ENCODE measurements at places on chromosomes 7 and 10.

- DNase-seq: no peak
These were observed 49.5 kb downstream of the GNAI1 start for GRCh38 chr7:80183900-80184685.

DNA sequence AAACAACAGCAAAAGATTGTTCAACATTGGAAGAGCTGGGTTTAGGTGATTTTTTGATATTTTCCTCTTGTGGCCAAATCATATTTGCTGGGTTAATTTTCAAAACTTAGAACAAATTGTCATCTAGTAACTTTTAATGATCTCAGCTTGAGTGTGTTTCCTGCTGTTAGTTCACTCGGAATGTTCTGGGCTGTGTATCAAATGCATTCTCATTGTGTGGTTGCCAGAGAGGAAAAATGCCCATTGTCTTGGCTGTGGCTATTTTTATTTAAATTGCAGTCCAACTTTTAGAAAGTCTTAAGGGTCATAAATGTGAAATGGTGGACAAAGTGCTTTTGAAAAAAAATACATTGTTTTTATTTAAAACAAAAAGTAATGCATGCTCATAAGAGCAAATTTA, 542.0 kb downstream of the TNS3 start:
- peak; percentile 38 for DNase-seq

- peak; percentile 76 for DNase-seq
These were observed 70.7 kb upstream of the STEAP4 start for GRCh38 chr7:88377434-88377833.

DNA sequence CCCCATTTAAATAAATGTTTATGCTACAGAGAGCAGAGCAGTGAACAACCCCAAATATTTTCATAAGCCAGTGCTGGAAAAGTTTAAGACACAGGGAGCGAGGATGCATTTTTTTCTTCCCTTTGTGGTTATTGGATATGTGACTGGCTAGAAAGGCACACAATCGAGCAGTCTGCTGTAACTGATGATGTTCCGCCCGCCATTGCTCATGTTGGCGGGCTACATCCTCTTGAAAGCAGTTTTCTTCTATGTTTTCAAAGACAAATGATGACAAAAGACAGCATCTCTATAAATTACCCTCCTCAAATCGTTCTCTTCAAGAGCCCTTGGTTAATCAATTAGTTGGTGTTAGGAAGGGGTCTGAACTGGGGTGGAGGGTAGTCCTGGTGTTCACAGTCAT, 269.8 kb downstream of the SKAP2 start:
- no peak for DNase-seq

DNA sequence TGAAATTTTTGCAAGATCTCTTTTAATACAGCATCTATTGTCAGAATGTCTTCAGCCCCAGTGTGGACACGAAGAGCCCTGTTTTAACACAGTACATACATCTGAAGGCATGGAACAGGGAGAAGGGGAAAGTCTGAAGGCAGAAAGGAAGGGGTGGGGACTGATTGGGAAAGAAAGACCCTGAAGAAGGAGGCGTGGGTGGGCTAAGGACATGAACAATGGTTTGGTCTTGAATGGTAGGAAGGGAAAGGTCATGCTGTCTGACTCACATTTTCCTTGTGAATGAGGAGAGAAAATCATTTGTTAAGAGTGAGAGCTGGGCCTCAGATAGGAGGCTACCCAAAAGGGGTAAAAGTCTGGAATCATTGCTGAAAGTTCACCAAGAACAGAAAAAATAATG, 297.1 kb downstream of the GALNT17 start:
- no peak for DNase-seq

- DNase-seq: no peak
These were observed 242.6 kb downstream of the GLRX3 start for GRCh38 chr10:130378556-130379400.

- no peak for DNase-seq
These were observed 356.8 kb downstream of the CCSER2 start for GRCh38 chr10:84685047-84685660.

GRCh38 chr7:40177071-40177470, 42.3 kb downstream of the SUGCT start:
- no peak for DNase-seq

- no peak for DNase-seq
These were observed 10.3 kb downstream of the TECPR1 start for GRCh38 chr7:98241674-98242241.

DNA sequence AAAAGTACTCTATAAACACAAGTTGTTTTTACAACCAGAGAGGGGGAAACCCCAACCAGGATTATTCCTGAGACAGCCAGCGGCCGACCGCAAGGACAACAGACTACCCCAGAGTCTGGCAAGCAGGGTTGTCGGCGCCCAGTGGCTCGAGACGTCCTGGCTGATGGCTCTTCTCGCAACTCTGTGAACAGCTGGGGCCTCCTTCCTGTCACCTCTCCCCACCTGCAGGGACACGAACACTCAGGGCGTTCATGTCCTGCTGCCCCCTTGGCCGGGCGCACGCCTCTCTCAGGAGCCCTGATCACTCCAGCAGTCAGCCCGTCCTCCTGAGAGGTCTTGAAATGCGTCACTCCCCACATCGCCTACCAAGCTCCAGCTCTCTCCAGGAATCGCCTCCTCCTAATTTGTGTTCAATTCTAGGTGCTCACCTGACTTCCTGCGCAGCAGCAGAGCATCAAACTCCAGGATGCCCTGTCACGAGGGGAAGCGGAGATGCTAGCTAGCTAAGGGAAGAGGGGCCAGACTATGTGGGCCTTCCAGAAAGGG, 66.4 kb upstream of the TNRC18 start:
- no peak for DNase-seq

- no peak for DNase-seq
These were observed 2.5 kb downstream of the NXPH1 start for GRCh38 chr7:8435590-8436545.

DNA sequence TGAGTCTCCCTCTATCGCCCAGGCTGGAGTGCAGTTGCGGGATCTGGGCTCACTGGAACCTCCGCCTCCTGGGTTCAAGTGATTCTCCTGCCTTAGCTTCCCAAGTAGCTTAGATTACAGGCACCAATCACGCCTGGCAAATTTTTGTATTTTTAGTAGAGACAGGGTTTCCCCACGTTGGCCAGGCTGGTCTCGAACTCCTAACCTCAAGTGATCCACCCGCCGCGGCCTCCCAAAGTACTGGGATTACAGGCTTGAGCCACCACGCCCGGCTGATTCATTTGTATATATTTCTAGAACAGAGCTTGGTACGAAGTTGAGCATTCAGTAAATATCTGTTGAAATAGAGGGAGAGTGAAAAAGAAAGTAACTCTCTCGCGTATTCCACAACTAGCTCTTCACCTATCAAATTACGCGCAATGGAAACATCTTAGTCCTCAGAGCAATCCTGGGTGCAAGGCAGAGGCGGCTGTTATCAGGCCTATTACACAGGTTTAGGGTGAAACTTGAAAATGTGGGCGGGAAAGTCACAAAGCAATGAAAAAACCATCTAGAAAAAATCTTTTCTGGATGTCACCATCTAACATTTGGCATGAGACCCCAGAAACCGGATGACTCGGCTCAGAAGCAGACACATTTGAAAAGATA, 707 bp upstream of the GHITM start:
- no peak for DNase-seq

DNA sequence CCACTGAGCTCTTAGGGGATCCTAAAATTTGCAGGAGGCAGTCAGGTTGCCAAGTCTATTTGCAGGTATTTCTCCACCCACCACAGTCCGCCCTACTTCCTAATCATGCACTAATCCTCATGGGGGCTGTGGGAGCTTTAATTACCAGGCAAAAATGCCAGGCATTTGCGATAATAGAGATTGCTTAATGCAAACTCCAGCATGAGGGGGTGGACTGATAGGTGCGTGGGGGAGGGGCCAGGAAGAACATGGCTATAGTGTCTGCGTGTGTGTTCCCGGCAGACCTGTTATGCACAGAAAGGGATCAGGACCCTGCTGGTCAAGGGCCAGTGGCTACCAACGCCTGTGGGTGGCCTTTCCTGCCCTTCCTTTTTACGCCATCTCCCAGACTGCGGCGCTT, 15.6 kb upstream of the AQP1 start:
- no peak for DNase-seq

DNA sequence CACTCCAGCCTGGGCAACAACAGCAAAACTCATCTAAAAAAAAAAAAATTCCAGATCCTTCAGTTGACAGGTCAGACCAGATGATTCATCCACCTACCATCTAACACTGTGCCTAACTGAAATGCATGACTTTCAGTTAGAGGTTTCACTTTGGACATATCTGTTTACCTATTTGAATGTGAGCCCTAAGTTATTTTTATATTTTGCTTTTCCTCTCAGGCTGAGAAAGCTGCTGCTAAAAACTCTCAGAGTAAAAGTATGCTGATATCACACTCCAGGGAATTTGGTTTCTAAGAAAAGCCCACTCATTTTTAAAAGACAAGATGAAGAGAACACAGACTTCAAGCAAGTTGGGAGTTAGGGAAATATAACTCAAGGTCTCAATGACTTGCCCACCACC, 126.0 kb downstream of the SGMS1 start:
- DNase-seq: no peak

DNA sequence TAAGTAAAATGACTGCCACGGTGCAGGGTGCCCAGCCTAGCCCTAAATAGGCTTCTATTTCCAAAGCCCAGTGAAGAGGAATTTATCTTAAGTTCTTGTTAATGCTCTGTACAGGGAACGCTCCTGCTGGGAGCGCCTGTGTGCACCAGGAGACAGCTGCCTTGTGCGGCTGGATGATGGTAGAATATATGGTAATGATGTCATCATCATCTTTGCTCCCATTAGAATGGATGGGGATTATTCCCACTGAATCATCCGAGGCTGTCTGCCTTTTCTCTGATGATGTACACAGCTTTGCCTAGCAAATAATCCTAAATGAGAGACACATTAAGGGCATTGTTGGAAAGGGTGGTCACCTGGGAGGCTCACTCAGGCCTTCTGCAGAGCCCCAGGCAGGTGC, 928.1 kb downstream of the CCSER2 start:
- no peak for DNase-seq

- DNase-seq: no peak
These were observed 55.2 kb upstream of the TNRC18 start for GRCh38 chr7:5478568-5479430.

- DNase-seq: no peak
These were observed 3.4 kb downstream of the PDGFA start for GRCh38 chr7:516216-516605.

- no peak for DNase-seq
These were observed 8.3 kb downstream of the SFRP4 start for GRCh38 chr7:37908221-37908788.

DNA sequence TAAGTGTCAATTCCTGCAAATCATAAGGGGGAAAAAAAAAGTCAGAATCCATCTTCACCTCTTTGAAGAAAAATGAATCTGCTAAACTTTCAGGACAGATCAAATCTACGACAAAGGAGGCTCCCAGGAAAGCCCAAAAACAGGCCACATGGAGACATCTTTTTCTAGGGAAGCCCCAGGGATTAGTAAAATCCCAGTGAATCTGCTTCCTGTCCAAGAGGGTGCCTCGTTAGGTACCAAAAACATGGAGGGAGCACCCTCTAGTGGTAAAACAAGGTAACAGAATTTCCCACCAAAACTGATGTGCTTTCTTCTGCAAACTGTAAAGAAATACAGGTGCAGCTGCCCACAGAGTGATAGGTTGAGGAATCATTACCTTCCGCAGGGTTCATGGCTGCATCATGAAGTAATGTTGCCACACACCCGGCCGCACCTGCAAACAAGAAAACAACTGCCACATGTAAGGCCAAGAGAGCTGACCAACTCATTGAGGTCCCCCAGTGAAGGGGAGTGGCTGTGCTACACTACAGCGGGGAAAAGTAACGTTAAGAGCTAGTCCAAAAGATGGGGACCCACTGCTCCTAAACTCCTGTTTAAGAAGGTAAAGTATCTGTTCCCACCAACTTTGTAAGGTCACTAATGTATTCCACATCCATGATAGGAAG, 7.9 kb downstream of the SLC25A28 start:
- DNase-seq: peak; percentile 4

- no peak for DNase-seq
These were observed 362.9 kb upstream of the ZNF32 start for GRCh38 chr10:44011603-44011981.

GRCh38 chr10:126904818-126905701, at the start of gene DOCK1:
TSS of gene DOCK1 (plus strand) at chr10:126905428. CDS start at chr10:126905518, 90 bp downstream.
- DNase-seq: no peak

DNA sequence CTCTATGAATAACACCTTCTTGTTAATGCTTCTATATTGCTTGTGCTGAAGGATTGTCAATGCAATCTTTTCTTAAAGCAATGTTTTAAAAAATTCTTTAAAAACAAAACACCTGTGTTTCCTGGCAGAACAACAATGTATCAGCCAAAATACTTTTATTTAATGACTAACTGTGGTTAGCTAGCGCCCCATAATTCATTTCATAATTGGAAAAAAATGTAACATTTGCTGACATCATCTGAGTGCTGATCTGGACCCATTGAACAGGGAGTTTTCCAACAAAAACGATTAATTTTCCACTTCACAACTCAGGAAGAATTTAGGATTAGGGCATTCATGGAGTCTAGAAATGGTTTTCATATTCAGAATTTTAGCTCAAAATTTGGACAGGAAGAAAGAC, 137.6 kb upstream of the CDK6 start:
- DNase-seq: no peak

DNA sequence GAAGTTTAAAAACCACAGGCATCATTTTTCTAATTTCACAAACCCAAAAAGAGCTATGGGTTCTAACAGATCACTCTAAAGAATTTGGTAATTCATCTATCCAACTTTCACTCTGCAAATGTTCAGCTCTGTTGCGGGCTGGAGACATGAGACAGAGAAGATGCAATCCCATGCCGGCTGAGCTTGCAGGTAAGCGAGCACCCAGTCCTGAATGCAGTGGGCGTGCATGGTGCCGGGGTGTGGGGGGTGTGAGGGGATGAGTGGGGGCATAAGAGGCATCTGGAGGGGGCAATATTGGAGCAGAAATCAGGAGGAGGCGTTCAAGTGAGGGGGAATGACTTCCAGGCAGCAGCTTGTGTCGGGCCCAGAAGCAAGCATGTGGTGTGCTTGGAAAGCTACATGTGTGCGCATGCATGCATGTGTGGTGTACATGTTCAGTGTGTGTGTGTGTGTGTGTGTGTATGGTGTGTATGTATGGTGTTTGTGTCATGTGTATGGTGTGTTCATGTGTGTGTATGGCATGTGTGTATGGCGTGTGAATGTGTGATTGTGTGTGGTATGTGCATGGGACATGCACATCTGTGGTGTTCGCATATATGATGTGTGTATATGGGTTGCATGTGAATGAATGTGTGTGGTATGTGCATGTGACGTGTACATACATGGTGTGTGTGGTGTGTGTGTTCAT, 172.9 kb downstream of the PRKCQ start:
- DNase-seq: no peak

- no peak for DNase-seq
These were observed 228.9 kb upstream of the PITRM1 start for GRCh38 chr10:3401491-3401938.

GRCh38 chr10:133164816-133165555, 5.0 kb downstream of the KNDC1 start:
- DNase-seq: no peak
